ENCODE measurements at places on chromosomes 1 and 21.

- no peak for DNase-seq
Measured at GRCh38 chr1:161020509-161021164, at the start of gene F11R. TSS of gene F11R (minus strand) at chr1:161021152. CDS start at chr1:161021073, 79 bp downstream.

GRCh38 chr1:152502496-152503180, 8.0 kb upstream of the LCE5A start:
- DNase-seq = no peak

GRCh38 chr1:88897070-88897730, 5.8 kb upstream of the GTF2B start:
- no peak for DNase-seq

- DNase-seq = no peak
Measured at GRCh38 chr21:30695956-30696355, 22.6 kb downstream of the KRTAP21-3 start.

DNA sequence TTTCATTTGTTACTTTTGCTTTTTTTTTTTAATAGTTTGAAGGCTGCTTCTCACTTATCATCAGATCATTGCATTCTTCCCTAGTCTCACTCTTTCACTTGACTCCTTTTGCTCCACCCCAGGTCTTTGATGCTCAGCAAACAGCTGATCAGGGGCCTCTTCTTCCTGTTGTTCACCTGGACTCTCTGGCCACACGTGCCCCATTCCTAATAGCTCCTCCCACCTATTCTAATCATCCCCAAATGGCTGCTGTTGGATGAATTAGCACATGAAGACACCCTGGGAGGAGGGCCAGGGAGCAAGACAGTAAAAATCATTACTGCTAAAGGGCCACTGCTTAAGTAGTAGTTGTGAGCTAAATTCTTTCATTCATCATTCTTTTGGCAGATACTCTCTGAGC, 119.5 kb downstream of the MAB21L3 start:
- DNase-seq = no peak

GRCh38 chr1:183735069-183735860, 69.7 kb upstream of the RGL1 start:
- DNase-seq = no peak

- no peak for DNase-seq
Measured at GRCh38 chr1:50529510-50529909, 106.3 kb upstream of the DMRTA2 start.

- DNase-seq = no peak
Measured at GRCh38 chr21:30248844-30249243, 32.9 kb upstream of the CLDN8 start.

GRCh38 chr1:180848191-180848590, 64.5 kb upstream of the KIAA1614 start:
- no peak for DNase-seq

GRCh38 chr1:167165948-167166689, 54.6 kb upstream of the POU2F1 start:
- no peak for DNase-seq

DNA sequence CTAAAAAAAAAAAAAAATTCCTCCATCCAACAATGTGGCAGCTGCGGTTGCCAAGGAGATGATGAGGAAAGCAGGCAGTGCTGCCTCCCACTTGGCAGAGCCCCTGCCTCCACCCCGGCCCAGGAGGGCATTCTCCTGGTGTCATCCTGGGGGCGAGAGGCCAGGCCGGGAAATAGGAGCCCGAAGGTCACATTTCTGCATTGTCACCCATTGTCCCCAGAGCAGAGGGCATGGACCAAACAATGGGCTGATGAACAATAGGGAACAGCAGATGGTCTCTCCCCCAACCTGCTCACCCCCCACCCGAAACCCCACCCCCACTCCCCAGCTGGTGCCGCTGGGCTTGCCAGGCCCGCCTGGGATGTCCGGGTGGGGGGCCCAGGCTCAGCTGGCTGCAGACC, 37.3 kb downstream of the CAMK2N1 start:
- DNase-seq = no peak

DNA sequence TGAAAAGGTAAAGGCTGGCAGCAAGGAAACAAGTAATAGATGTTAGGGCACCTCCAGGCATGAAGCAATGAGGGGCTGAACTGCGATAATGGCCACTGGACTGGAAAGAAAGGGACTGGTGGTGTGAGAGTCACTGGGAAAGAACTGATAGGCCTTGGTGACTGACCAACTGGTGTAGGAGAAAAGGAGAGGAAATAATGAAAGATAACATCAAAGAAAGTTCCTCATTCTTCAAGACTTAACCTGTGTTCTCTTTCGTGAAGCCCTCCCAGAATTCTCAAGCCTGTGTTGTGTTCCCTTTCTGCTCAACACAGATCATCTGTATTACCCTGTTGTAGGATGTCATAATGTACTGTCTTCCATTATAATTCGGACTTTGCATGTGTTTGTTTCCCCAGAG, 20.9 kb upstream of the SNX27 start:
- no peak for DNase-seq

DNA sequence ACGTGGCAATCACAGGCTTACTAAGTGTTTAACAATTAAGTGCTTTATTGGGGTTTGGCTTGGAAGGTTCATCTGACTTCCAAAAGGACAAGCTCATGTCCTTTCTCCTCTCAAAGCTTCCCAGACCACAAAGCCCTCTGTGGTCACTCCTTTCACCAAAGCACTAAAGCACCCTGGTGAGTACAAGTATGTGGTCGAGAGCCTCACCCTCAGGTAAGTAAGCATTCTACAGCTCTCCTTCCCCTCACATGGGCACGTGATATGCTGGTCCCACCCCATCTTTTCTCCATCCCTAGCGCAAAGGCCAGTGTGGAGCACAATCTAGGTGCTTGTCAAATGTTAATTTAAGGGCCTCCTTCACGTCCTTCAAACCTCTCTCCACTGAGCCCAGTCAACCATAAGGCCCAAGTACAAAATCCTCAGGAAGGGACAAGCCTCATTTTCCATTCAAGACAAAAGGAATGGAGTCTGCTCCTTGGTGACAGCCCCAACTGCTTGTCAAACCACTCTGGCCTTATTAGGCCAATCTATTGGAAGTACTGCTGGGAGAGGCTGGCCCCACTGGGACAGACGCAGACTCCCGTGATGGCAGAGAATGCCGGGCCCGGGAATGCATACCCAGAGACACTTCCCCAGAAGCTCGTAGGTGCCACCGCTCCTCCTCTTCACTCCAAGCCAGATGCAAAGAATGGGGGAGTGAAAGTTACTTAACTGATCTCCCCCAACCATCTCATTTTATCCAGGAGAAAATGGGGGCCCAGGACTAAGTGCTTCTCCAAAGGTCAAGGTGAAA, 7.8 kb downstream of the STMN1 start:
- DNase-seq = no peak

DNA sequence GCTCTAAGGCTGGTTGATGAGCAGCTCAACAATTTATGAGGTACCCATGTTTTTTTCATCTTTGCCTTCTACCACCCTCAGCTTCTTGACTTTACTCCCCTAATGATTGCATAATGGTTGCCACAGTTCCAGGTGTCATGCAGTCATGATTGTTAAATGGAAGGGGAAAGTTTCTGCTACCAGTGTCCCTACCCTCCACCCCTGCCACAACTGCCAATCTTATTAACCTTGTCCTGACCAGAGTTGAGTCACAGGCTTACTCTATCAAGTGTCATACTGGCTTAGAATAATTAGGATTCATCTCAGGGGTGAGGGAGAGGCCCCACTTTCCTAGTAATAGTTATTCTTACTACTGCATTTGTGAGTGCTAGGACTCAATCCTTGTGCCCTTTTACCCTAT, 7.9 kb upstream of the FUBP1 start:
- no peak for DNase-seq

DNA sequence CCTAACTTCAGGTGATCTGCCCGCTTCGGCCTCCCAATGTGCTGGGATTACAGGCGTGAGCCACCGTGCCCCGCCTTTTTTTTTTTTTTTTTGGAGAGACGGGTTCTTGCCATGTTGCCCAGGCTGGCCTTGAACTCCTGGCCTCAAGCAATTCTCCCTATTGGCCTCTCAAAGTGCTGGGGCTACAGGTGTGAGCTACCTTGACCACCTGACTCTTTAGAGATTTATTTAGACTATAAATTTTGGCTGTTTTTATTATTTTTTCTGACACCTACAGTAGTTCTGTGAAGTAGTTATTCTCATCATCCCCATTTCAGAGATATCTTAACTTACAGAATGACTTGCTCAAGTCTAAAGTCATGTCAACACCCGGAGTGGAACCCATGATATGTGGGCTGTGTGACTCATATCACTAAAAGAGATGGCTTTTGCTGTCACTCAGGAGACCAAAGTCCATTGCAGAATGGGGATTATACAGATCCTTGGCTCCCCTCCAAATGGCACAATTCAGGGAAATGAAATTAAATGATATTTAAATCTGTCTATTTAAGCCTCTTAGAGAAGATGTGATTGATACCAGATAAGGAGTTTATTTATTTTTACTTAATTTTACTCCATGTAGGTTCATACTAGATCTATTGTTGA, 93.2 kb downstream of the CTH start:
- DNase-seq = no peak

- no peak for DNase-seq
Measured at GRCh38 chr1:248914796-248915381, 8.9 kb downstream of the PGBD2 start.
